ENCODE measurements at places on chromosomes 7 and 10.

GRCh38 chr10:85787881-85788280 is 578.7 kb downstream of the GRID1 start:
- DNase-seq: no peak

- DNase-seq: no peak
These were observed 183.9 kb downstream of the SGMS1 start for GRCh38 chr10:50439806-50440205.

DNA sequence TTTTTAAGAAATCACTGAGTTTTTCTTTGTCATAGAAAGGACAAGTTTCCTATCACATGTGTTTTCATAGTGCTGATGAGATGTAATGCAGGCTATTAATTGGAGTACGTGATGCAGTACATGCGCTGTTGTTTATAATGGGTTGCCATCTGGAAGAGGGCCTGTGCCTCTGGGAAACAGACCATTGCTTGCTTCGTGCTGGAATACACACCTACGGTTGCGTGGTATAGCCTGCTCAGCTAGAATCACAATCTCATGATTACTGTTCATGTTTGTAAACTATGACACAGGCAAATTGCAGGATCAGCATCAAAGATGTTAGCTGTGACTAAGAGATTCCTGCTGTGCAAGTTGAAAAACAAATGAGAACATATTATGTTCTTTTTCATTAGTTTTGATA is 107.2 kb upstream of the STEAP1B start:
- DNase-seq: no peak

- no peak for DNase-seq
These were observed 16.1 kb upstream of the DMBT1 start for GRCh38 chr10:122544493-122544892.

GRCh38 chr10:42992156-42992956 is 84.5 kb upstream of the RET start:
- no peak for DNase-seq

GRCh38 chr7:11689096-11689495 is 142.9 kb downstream of the THSD7A start:
- DNase-seq: no peak

DNA sequence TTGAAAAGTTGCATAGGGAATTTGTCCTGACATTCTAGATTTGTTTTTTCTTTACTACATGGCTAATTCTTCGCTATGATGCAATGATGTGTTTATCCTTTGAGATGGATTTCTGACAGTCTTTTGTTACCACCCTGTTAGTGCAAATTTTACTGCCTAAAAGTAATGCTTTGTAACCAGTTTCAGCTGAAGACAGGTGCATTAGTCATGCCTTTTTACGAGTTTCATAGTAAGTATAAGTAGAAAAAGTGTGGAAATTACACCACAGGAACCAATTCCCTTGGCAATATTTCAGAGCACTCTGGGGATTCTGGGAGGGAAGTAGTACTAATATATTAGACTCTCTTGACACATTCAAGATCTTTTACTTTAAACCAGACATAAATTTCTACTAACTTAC is 257.8 kb upstream of the DKK1 start:
- DNase-seq: no peak

DNA sequence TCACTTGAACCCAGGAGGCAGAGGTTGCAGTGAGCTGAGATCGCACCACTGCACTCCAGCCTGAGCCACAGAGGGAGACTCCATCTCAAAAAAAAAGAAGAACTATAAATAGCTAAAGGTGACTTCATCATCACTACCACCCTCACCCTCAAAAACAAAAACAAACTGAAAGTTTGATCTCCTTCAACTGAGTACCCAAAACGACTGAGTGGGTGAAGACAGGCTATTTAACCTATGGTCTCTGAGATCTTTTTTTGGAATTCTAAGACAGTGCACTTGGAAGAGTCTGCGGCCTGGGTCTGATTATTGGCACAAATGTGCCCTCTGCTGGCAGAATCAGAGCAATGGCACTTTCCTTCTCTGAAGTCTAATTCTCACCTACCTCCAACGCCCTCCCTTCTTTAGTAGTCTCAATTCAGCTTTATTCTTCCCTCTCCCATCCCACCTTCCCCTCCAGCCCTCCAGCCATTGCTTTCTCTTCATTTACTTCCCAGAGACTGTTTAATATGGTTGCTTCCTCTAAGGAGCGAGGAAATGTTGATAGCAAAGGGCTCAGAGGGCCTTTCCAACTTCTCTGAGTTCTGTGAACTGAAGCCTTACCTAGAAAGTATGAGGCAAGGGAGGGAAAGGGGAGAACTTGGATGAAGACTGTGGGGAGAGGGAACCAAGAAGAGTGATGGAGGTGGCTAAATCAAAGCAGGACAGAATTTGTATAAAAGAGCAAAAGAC is 2.9 kb upstream of the MYOZ1 start:
- peak; percentile 24 for DNase-seq

DNA sequence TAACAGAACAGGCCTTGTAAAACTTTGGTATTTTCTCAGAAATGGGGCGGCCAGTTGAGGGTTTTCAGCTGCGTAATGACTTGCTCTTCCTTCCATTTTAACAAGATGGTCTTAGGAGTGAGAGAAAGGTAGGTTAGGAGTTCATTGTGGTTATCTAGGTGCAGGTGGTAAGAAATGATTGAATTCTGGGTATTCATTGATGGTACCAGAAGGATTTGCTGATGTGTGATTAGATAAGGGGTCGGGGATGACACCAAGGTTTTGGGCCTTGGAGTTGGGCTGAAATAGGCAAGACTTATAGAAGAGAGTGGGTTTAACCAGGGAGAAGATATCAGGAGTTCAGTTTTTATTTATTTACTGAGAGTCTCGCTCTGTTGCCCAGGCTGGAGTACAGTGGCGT is 2.6 kb downstream of the MDH2 start:
- DNase-seq: no peak

- no peak for DNase-seq
These were observed 39.3 kb downstream of the VWA2 start for GRCh38 chr10:114278140-114278883.

DNA sequence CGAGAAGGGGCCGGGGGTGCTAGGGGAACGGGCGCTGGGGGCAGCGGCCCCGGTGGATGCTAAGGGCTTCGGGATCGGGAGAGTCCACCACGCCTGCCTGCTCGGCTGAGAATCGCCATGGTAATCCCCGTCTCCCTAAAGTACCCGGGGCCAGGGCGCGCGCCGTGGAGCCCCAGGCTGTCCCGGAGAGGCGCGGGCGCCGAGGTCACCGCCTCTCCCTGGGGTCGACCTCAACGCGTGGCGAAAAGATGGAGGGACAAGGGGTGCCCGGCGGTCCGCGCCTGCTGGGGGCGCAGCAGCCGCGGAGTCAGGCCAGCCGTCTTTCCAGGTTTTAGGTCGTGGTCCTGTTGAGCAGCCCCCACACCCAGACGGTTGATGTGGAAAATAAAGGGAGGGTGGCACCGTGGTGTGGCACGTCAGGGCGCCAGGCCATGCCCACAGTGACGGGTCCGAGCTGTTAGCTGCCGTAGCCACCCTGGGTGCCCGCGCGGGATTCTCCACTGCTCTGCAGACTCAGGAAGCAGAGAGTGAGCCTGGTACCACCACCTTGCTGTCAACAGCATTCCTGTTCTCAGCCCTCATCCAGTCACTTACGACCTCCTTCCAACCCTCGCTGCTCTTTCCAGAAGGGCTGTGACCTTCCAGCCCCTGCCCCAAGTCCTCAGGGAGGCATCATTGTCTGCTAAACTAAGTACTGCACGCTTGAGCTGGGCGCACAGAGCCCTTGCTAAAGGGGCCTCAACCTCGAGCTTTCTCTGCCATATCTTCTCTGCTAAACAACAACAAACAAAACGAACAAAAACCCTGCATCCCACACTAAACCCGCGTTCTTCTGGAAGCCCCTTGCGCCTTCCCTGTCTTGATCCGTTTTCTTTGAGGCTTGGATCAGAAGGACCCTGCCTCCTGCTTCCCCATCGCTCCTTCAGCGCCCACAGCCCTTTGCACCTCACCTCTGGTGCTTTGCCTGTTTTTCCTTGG is 666 bp downstream of the SMKR1 start:
- DNase-seq: no peak

- no peak for DNase-seq
These were observed 1.5 kb downstream of the HBP1 start for GRCh38 chr7:107170051-107170915.

GRCh38 chr7:2248984-2249694 is 7.1 kb downstream of the NUDT1 start:
- peak; percentile 44 for DNase-seq

GRCh38 chr10:1508096-1508495 is 229.2 kb downstream of the ADARB2 start:
- DNase-seq: no peak

DNA sequence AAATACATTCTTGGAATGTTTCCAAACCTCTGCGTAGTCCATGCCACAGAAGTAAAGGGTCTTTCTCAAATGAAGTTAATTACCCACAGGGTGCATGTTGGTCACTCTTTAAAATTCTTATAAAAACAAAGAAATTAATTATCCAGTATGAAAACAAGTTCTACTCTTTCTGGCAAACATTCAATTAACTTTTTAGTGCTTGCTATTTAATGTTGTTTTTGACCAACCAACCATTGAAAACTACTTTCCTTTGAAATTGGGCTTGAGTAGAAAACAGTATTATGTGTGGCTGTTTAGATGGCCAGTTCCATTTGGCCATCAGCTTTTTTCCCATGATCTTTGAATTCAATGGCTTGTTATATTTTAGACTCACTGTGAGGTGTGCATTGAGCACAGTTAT is 83.0 kb downstream of the TAF3 start:
- DNase-seq: no peak

GRCh38 chr7:43750016-43750887 is 8.2 kb upstream of the BLVRA start:
- no peak for DNase-seq

DNA sequence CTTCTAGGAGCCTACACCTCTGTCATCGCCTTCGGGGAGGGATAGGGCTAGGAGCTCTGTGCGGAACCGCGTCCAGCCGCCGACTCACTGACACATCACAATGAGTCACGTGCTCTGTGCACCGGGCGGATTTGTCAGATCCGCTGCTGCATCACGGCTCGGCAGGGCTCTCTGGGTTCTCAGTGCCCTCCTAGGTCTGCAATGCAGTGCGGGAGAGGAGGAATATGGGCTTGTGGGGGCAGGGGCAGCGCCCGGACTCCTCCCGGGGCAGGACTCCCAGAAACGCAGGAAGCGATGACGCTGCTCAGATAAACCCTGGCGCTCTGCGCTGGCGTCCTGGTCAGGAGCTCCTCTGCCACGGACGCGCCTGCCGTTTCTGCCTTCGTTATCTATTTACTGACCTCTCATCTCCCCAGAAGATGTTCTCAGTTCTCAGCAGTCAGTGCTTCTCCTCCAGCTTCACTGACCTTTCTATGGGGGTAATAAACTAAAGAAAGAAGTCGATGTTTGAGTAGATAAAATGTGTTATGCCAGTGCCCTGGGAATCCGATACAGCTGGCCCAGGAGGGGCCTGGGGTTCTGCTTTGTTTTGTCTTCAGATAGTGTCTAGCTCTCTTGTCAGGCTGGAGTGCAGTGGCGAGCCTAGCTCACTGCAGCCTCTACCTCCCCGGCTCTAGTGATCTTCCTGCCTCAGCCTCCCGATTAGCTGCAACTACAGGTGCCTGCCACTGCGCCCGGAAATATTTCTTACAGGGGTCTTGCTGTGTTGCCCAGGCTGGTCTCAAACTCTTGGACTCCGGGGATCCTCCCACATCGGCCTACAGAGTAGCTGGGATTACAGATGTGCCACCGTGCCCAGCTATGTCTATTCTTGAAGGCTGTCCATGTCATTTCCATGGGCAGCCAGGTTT is 22.8 kb upstream of the ITGB1 start:
- peak; percentile 68 for DNase-seq

DNA sequence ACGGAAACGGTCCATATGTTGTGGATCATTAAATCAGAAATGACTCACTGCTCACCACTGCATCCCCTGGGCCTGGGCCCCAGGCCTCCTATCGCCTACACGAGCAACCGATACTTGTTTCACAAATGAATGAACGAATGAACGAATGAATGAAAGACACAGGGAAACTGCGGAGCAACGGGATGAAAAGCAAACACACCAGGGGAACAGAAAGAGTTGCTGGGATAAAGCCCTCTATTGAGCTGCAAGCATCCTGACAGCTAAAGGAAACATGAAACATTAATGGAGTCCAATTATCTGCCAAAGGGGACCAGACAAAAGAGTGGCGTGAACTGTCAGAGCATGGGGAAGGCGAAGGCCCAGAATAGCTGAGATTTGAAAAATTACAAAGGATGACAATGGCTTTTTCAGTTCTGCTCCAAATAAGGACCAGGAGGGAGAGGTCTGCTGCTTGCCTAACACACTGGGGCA is 92.1 kb downstream of the GRB10 start:
- DNase-seq: no peak

DNA sequence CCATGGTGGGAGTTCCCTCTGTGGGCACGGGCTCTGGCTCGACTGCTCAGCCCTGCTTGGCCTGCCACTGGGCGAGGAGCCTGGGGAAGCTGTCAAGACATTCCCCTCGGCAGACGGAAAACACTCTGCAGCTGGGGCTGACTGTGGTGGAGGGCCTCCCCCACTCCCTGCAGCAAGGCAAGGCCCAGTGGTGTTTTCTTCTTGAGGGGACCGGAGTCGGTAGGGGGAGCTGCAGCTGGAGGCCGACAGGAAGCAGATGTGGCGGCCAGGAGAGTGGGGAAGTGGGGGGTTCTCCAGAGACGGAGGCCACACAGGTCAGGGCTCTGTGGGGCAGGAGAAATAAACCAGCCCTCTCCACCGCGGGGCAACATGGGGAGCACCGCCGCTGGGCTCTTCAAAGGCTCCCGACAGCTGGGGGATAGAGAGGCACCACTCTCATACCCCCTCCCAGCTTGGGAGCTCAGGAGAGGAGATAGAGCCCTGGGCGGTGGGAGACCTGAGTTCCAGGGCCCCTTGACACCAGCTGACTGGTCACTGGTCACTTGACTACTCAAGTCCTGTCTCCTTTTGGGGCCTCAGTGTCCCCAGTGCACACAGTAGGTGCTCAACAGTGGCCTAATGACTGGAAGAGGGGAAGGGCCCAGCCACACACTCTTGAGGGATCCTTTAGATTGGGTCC is 43.4 kb downstream of the PPIF start:
- DNase-seq: no peak

DNA sequence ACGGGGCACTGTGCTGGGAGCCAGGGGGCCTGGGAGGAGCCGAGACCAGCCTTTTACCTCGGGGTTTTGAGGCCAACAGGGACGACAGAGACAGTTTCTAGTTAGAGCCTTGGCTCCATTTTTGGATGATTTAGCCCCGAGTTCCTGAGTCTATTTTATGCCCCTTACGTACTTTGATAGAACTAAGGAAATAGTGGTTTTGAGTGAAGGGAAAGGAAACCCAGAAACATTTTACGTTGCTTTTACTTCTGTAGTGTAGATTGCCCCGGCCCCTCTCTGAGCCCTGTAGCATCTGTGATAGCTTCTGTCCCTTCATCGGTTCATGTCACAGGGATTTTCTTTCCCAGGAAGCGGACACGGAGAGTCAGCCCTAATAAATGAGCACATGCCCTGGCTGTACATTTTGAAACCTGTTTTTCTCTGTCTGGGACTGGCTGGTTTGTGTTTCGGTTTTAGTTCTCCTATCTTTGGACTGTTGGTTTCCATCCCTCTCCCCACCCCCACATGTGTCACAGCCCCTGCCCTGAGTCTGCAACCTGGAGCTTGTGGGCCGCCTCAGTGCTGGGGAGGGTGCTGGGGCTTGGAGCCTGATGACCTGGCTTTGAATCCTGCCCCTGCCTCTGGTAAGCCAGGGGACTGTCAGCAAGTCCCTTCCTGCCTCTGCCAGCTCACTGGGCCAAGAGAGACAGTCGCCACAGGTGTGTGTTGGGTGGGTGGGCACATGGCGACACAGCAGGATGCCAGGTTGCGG is 6.9 kb upstream of the ORAI2 start:
- peak; percentile 73 for DNase-seq

Data from activated T-helper 1 cell treated with anti-CD3 and anti-CD28 coated beads, Interleukin-12 subunit alpha, Interleukin-12 subunit beta, Interleukin-2, Interleukin-4 antibody, amounts not matched to agents 30 ng/mL and 10 ng/mL and 1 ng/mL, durations not matched to agents 14 hours and 24 hours and 36 hours (primary cell).